ENCODE measurements at places on chromosomes 1 and 21.

DNA sequence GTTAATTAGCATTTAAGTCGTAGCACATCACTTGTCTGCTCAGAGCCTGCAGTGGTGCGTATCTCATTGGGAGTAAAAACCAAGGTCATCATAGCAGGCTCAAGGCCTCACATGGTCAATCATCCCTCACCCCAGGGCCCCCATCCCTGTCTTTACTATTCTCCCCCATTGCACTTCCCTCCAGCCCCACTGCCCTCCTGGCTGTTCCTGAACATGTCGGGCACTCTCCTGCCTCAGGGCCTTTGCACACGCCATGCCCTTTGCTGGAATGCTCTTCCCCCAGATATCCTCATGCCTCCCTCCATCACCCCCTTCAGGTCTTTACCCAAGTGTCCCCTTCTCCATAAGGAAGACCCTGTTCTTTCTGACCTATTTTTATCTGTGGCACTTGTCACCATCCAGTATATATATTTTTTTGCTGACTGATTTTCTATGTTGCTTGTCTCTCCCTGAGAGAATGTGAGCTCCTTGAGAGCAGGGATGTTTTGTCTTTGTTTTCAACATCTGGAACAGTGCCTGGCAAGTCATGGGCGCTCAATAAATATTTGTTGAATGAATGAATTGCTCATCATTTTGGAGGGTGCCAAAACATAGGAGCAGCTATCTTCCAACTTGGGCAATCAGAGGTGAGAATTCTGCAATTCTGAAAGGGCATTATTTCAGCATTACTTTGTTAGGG is 74.1 kb upstream of the POU3F1 start:
- no peak for DNase-seq

DNA sequence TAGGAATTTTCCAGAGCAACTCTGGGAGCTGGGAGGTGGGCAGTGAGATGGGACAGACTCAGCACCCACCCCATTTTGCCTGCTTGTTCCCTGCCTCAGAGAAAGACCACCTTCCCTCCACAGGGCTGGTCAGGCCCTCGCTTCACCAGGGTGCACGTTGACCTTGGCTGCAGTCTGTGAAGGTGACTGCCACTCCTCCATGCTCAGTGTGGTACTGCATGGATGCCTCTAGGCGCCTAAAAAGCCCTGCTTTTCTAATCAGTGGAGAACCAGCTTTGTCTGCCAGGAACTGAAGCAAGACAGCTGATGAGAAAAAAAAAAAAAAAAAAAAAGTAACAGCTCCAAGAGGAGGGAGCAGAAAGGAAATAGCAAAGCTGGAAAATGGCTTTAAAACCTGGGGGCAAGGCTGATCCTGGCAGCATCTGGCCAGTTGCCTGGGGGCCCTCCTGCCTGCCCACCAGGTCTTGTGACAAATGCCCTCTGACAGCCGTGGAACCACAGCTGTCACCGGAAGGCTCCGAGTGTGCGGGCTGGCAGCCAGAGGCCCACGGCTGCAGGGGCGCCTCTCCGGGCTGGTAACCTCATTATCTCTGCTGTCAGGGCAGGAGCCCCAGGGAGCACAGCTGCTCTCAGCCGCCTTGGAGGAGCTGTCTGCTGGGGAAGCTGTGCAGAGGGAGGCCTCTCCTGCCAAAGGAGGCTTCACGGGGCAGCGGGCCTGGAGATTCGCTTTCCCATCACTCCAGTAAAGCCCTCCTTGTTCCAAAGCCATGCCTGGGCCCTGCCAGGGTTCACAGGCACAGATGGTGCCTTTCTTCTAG is 13.7 kb downstream of the KIAA1614 start:
- peak; percentile 96 for DNase-seq

- DNase-seq, result no peak
Observed at GRCh38 chr1:75257424-75257823, 123.2 kb downstream of the LHX8 start.

GRCh38 chr1:92536211-92536979 is 49.7 kb upstream of the GFI1 start:
- DNase-seq, result no peak

GRCh38 chr1:235834620-235835019 is 32.1 kb downstream of the LYST start:
- peak; percentile 90 for DNase-seq

- no peak for DNase-seq
Observed at GRCh38 chr1:92843046-92843423, 11.2 kb downstream of the RPL5 start.

DNA sequence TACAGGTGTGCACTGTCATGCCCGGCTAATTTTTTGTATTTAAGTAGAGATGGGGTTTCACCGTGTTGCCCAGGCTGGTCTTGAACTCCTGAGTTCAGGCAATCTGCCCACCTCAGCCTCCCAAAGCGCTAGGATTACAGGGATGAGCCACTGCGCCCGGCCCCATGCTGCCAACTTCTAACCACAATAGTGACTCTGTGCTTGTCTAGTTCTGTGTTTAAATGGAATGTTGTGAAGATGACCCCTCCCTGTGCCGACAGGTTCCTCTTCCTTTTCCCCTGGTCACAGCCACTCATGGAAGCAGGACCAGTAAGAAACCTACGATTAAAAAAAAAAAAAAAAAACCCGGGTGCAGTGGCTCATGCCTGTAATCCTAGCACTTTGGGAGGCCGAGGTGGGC is 4.7 kb downstream of the MAP1LC3C start:
- no peak for DNase-seq

GRCh38 chr1:153150846-153151245 is at the start of gene SPRR2G:
Gene SPRR2G (minus strand): TSS chr1:153150890. CDS start chr1:153150110, 780 bp downstream.
- no peak for DNase-seq

DNA sequence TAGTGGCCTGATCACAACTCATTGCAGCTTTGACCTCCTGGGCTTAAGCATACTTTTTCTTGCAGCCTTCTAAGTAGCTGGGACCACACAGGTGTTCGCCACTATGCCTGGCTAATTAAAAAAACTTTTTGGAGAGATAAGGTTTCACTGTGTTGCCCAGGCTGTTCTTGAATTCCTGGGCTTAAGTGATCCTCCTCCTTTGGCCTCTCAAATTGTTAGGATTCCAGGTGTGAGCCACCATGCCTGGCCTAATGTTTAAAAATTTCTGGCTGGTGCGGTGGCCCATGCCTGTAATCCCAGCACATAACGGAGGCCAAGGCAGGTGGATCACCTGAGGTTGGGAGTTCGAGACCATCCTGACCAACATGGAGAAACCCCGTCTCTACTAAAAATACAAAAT is 24.4 kb downstream of the YTHDF2 start:
- no peak for DNase-seq

DNA sequence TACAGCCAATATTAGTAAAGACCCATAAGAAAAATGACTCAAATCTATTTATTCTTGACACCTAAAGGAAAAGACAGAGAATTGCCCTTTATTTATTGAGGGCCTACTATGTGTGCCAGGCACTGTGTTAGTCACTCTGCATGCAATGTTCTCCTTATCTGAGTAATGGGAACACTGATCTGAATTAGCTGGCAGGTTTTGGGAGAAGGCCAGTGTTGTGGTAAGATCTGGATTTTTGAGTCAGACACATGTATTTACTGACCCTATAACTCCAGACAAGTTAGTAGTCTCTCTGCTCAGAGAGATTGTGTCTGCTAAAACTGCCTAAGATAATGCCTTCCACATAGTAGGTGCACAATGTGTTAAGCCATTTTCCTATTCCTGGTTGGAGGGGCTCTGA is 17.3 kb downstream of the LCE4A start:
- DNase-seq, result no peak

GRCh38 chr1:90486996-90487395 is 230.1 kb downstream of the BARHL2 start:
- DNase-seq, result no peak

DNA sequence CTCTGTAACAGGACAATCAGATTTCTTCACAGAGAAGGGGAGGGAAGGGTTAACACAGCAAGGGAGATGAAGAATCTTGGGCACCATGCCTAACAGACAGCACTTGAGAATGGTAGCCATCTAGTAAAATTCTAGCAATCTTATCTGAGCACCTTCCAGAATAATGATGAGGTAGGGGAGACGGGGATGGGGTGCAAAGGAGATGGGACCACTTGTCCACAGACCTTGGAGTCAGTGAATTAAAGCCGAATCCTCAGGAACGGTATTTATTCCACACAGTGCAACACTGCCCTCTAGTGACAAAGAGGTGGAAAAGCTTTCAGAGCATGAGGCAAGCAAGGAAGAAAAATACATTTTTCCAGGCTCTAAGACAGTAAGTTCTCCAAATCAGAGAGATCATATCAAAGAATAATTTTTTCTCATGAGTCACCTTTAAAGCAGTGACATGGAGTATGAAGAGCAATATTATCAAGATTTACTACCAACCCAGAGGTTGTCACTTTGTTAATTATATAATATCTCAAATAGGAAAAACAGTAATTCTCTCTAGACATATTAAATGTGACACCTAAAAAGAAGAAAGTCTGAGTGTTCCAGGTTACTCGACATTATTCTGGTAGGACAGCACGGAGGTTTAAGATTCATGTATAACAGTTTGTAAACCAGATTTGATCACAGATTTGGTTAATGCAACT is 43.3 kb upstream of the LPAR3 start:
- DNase-seq, result peak; percentile 65

DNA sequence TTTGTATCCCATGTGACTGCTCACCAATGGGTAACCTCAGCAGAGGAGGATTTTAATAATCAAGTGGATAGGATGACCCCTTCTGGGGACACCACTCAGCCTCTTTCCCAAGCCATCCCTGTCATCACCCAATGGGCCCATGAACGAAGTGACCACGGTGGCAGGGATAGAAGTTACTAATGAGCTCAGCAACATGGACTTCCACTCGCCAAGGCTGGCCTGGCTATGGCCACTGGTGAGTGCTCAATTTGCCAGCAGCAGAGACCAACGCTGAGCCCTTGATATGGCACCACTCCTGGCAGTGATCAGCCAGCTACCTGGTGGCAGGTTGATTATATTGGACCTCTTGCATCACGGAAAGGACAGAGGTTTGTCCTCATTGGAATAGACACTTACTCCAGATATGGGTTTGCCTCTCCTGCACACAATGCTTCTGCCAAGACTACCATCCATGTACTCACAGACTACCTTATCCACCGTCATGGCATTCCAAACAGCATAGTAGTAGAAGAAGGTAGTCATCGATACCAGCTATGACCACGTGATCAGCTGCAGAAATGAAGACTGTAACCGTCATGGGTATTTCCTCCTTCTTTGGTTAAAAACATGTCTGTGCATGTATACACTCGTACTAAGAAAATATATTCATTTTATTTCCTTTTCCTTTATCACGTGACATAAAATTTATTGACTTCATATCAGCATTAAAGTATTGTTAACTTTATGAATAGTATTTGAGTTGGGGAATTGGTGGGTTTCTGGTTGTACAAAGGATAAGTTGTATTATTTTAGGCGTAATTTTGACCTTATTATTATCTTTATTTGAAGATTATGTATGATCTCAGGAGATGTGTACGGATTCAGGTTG is 562.6 kb downstream of the PTPRU start:
- no peak for DNase-seq

GRCh38 chr21:26719750-26720149 is 125.5 kb downstream of the ADAMTS1 start:
- DNase-seq, result peak; percentile 3

DNA sequence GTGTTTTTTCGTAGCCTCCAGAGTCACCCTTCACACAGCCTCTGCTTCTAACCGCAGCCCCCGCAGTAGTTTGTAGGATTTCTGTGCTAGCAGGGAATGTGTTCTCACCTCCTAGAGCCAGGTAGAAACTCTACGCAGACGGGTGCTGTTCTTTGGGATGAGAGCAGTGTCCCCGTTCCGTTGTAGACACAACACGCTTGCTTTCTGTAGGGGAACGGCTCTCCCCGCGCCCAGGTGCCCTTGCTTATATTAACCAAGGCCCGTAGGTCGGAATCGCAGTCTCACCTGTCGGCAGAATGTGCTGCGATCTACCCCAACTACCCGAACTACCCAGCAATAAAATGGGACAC is 111.8 kb upstream of the NBPF11 start:
- no peak for DNase-seq

DNA sequence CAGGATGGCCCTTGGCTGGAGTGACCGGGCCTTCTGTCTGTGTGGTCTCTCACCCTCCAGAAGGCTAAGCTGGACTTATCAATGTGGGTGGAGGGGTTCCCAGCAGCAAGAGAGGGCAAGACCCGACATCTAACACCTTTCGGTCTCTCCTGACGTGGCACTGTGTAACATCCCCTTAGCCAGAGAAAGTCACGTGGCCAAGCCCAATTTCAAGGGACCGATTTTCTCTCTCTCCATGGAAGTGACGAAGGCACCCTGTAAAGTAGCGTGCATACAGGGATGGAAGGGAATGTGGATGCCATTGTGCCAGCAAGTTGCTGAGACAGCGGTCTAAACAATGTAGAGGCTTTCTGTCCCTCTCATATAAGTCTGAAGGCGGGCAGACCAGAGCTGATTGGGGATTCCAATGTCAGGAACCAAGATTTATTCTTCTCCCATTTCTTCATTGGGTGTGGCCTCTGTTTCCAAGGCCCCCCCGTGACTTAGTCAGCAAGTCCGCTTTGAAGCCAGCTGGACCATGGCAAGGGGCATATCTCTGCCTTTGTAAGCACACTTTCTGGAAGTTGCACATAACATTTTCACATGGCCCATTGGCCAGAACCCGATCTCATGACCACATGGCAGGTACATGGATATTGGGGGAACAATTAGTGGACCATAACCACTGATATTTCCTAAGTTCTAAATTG is 12.5 kb downstream of the MX1 start:
- no peak for DNase-seq

GRCh38 chr1:66381621-66382275 is 152.2 kb upstream of the SGIP1 start:
- DNase-seq, result peak; percentile 41

- DNase-seq, result no peak
Observed at GRCh38 chr1:185376840-185377635, 60.0 kb upstream of the IVNS1ABP start.

DNA sequence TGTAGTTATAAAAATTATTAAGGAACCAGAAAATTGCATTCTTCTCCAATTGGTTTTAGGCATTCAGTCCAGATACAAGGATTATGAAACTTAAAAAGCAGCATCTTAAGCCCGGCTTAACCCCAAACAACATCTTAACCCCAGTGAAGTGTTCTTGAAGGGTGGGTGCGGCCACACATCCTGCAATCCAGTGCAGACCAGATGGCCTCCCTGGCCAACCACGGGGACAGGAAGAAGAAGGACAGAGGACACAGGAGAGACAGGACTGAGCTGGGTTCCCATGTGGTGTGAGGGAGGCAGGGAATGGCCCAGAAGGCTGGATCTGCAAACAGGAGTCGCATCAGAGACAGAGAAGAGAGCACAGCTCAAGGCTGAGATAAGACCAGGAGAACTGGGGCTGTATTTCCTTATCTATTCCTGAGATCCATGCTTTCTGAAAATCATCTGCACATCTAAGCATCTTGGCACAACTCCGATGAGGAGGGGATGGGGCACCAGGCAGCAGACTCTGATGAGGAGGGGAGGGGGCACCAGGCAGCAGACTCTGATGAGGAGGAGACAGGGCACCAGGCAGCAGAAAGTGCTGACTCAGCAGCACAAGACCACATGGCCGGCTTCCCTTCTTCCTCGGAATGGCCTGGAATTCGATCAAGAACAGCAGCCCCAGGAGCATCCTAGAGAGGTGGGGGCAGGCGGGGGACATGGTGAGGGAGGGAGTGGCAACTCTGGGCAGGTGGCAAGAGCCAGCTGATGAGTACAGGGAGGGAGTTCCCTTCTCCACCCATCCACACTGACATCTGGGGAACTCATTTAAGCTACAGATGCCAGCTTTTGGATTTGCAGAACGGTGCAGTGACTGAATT is 26.6 kb downstream of the ABCG1 start:
- DNase-seq, result peak; percentile 96

GRCh38 chr1:199756066-199756465 is 271.4 kb upstream of the NR5A2 start:
- DNase-seq, result no peak

All from NCI-H2171 treated with DMSO at 0.1 percent for 48 hours (cell line).